ENCODE measurements at places on chromosomes 3 and 15.

DNA sequence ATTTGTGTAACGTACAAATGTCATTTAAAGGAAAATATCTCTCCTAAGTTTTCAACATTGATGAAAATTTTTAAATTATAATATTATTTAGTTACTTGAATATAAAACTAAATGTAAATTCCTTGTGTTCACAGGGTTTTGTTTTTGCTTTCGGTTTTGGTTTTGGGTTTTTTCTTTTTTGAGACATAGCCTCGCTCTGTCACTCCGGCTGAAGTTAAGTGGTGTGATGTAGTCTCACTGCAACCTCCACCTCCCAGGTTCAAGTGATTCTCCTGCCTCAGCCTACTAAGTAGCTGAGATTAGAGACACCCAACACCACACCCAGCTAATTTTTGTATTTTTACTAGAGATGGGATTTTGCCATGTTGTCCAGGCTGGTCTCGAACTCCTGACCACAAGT, 79.3 kb upstream of the TCF12 start:
- no peak for DNase-seq

- no peak for DNase-seq
Observed at GRCh38 chr3:174397848-174398247, 461.3 kb upstream of the NAALADL2 start.

DNA sequence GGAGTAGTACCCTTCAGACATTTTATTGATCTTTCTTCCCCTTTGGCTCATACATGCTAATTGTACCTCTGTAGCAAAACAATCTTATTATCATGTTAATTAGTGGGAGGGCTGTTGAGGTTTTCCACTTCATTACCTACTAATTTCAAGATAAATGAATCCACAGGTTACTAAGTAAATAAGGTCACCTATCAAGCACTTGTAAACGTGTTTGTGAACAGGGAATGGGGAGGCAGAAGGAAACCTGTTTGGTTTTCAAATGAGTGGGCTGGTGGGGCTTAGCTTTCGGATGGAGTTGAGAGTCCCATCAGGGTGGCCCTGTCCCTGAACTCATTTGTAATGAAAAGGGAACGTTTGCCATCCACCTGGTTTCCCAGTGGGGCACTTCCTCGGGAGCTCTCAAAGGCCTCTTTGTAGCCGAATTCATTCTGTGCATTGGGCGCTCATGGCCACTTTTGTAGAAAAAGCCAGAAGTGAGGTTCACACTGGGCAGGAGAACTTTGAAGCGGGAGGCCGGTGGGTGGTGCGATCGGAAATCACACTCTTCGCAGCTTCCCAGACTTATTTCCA, 419.8 kb upstream of the NR2F2 start:
- no peak for DNase-seq

DNA sequence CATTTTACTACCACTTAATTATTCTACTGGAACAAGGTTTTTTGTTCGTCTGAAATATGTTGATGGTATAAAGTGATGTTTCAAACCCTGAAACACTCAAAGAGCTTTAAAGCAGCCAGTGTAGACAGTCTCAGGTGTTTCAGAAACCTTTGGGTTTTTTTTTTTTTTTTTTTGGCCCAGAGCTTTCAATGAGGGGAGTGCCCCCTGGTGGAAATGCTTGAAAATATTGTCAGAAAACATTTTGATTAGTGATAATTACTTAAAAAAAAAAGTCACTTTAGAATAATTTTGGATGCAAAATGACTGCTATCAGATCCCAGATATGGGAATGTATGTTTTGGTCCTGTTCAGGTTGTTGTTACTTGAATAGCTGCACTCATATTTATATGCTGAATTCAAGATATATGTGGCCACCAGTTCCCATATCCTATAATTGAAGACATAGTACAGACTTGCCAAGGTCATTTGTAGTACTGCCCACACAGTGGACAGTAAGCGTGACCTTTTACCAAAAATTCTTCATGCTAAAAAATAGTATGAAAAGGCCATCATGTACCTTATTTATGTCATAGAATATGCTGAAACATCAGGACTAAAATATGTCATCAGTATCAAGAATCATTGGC, 35.9 kb downstream of the SATB1 start:
- DNase-seq, result peak; percentile 0

- DNase-seq, result no peak
Observed at GRCh38 chr3:124202754-124203153, 210.8 kb upstream of the ROPN1 start.

DNA sequence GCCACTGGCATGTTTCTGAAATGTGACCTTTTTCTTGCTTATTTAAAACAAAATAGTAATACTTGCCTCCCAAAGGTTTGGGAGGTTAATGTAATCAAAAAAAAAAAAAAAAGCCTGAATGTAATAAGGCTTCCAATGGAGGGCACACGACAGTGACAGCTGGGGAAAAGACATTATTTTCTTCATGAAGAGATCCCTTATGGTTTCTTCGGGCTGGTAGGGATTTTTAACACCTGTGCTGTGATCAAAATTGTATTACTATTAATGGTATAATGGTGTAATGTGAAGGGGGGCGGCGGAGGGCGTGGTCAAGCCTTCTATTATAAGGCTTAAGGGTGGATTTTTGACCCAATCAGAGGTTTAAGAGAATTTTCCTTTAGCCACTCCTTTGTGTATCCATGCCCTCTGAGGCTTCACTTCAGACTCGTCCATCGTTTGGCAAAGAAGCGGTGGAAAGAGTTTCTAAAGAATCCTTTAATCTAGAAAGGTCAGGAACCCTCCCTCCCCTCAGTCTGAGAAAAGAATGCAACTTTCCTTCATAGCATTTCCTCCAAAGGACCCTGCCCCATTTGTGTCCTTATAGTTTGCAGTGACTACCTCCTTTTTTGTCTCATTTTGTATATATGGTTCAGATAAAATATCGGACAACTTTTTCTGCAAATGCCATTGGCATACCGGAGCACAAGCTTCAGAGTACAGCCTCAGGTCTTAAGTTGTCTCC, 89.5 kb upstream of the CHD2 start:
- DNase-seq, result peak; percentile 70

DNA sequence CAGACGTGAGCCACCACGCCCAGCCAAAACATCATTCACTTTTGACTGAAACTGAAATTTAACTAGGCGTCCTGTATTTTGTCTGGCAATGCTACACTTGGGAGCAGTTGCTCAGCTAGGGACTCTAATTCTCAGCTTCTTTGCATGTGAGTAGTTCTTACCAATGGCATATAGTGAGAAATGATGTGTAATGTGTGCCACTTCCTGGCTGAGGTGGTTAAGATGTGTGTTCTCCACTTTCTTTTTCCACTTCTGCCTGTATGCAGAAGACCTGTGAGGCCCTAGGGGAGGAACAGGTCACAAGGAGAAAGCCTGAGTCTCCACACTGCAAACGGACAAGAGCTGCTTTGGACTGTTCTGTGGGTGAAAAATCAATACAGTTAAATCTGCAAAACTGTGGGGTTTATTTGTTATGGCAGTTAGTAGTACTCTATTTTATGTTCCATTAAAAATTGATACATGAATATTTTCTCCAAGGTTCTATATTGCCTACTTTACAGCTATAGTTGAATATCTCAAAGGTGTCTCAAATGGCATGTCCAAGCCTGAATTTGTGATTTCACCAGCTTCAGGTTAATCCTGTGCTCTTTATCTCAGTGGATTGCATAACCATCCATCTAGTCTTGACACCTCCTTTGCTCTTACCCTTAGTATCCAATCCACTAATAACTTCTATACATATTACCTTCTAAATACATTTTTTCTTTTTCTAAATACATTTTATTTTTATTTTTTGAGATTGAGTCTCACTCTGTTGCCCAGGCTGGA, 59.3 kb downstream of the NR1D2 start:
- DNase-seq, result no peak

- no peak for DNase-seq
Observed at GRCh38 chr3:13574798-13575451, 26.0 kb downstream of the FBLN2 start.

- no peak for DNase-seq
Observed at GRCh38 chr15:50150851-50151250, 31.1 kb upstream of the SLC27A2 start.

DNA sequence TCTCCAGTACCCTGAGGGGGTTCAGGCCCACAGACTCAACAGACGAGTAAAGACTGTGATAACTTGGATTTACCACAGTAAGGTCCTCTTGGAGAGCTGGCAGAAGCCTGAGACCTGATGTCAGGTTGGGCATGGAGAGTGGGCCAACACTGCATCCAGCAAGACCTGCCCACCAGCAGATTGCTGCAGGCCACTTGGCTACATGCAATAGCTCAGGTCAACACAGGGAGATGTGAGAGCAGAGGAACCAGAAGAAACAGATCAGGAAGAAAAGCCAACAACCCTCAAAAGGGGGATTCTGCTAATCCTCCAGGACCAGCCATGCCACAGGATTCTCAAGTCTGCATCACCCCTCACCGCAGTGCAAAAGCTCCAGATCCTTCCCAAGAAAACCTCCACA, 1.7 kb upstream of the IP6K1 start:
- DNase-seq, result no peak

GRCh38 chr3:45841420-45841756, 531 bp downstream of the LZTFL1 start:
- DNase-seq, result no peak

GRCh38 chr15:36826948-36827347, 247.5 kb downstream of the CDIN1 start:
- no peak for DNase-seq

DNA sequence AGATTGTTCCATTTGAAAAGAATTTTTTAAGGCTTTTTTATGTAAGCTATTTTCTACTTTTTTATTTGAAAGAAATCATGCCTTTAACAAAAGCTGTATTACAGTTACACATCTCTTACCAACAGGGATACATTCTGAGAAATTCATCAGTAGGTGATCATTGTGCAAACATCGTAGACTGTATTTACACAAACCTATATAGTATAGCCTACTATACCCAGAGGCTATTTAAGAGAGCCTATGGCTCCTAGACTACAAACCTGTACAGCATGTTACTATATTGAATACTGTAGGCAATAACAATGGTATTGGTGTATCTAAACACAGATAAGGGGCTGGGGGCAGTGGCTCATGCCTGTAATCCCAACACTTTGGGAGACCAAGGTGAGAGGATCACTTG, 43.1 kb downstream of the PEAK1 start:
- no peak for DNase-seq

GRCh38 chr15:95574053-95574452, 756.4 kb upstream of the NR2F2 start:
- no peak for DNase-seq

- DNase-seq, result no peak
Observed at GRCh38 chr3:127114337-127115070, 78.4 kb upstream of the PRR23E start.

DNA sequence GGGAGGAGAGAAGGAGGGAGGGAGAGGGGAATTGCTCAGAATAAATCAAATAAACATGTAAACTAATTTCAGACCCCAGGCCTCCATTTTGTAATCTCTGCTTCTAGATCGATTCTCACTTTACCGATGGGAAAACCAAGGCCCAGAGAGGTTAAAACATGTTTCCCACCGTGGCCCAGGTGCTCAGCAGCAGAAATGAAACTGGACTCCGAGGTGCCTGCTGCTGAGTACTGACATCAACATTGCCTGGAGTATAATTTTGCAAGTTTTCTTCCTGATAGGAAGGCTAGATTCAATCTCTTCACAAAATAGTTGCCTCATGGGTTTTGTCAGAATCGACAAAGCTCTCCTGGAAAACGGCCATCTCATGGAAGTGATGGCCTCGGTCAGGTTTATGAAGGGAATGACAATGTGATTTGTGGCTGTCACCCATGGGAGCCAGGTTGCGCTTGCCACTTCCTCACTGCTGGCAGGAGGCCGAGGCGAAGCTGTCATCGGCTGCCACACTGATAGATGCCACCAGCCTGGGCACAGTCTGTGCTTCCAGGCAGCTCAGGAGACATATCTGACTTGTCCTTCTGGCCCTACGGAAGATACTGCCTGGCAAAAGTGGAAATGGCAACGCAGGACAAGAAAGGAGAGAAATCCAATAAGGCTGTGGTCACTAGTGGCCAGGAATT, 133.1 kb upstream of the LRRN1 start:
- DNase-seq, result no peak

- no peak for DNase-seq
Observed at GRCh38 chr15:36358523-36358922, 220.9 kb upstream of the CDIN1 start.

GRCh38 chr15:100721758-100722550, 119.6 kb downstream of the ASB7 start:
- DNase-seq, result no peak

DNA sequence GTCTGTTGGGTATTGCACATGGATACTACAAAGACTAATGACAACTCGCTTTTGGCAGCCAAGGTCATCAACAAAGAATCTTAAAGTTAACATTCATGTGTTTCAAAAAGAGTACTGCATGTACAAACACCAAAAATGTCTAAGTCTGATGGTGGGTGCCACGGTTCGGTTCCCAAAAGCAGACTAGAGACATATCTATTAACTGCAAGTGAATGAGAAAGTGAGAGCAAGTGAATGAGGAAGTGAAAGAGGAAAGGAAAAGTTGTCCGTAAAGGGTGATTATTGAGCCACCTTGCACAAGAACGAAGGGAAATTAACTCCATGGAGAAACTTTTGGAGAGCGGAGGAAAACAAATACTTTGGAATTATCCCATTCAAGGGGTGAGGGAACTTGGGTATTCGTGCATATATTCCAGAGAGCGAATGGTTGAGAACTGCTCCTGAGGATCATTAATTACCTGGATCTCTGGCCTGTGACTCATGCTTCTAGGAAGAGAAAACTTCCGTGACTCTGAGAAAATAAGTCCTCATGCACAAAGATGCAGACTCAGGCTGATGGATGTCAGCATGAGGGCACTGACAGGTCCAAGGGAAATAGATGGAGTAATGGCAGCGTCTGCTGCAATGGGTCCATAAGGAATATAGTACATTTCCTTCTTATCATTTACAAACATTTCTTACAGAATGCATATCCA, 336.5 kb upstream of the TGFBR2 start:
- DNase-seq, result no peak

DNA sequence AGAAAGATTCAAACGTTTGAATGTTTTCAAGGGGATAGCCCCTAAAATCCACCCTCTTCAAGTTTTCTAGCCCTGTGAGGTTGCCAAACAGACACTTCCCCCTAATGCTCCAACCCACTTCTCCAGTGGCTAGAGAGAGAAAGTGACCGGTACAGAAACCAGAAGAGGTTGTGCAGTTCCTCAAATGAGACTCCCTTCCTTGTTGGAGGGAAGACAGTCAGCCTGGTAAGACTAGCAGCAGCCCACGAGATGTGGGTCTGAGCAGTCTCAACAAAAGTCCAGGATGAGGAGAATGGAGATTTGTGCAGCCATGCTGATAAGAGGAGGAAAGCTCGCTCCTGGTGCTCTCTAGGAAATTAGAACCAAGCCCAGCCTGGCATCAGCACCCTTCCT, 222.8 kb upstream of the TPRG1 start:
- no peak for DNase-seq

DNA sequence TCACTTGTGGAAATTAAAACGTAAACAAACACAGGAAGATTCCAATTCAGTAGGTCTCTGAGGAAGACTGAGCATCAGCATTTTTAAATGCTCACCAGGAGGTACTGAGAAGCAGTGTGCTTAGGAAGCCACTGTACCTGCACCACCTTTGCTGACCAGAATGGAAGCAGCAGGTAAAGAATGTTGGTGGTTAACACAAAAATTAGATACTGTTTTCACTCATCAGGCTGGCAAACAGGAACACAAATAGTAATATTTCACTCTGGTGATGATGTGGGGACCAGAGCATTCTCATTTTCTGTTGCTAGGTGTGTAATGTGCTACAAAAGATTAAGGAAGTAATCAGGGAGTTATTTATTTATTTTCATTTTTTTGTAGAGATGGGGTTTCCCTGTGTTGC, 29.9 kb upstream of the GHSR start:
- DNase-seq, result no peak

Measured in hepatic stellate cell (primary cell).